ENCODE measurements at places on chromosomes 3 and 15.

DNA sequence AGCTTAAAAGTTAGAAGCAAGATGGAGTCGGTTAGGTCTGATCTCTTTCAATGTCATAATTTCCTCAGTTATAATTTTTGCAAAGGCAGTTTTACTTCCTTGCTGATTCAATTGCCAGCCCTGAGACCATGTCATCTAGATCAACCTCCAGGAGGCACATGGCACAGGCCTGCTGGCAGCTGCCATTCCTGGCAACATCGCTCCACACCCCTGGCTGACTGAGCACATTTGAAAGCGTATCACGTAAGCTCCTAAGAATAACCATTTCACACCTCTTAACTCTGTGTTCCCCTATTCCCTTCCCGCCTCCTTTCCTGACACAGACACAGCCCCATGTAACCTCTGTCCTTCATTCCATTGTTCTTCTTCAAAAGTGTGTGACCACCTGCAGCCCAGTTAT, 313.9 kb upstream of the CTNNB1 start:
- DNase-seq, result no peak

DNA sequence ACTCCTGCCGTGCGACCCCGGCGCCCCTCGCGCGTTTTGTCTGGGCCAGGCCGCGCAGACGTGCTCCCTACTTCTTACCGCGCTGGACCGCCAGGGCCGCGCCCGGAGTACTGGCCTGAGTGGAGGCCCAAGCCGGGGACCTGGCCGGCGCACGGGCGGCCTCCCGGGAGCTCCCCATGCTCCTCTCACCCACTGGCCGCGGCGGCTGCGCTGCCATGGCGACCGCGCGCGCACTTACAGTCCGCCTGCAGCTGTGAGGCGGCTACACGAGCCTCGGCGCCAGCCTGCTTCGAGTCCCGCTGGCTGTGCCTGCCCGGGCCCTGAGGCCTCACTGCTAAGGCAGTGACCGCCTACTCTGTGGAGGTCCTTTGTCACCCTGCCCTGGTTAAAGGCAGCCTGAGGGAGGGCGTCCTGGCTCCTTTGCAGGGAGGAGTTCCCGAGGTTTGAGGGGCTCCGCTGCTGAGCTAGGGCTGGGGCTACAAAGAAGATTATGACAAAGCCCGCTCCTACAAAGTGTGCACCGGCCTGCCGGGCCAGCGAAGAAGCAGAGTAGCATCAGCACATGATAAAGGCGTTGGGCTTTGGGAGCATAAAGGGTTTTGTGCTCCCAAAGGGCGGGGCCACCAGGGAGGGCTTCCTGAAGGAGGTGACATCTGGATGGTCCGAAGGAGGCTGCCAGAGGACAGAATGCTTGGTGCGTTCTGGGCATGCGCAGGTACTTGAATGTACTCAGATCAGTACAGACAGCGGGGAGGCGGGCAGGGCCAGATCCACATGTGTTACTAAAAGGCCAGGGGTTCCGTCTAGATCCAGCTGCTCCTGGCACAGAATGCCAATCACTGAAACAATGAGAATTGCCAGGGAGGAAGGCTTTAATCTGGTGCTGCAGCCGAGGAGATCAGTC, at the start of the genes LRRC34 and LRRIQ4:
TSS of gene LRRC34 (minus strand) at position 573 of the 904 bp plus-strand sequence. CDS start at position 217, 356 bp downstream.
TSS of gene LRRIQ4 (plus strand) at position 539 of the 904 bp plus-strand sequence. CDS start 9,052 bp downstream, outside the sequence.
- peak; percentile 50 for DNase-seq

- no peak for DNase-seq
Observed at GRCh38 chr3:11558002-11558401, 85.7 kb downstream of the VGLL4 start.

- no peak for DNase-seq
Observed at GRCh38 chr3:141275032-141275422, 43.4 kb downstream of the PXYLP1 start.

DNA sequence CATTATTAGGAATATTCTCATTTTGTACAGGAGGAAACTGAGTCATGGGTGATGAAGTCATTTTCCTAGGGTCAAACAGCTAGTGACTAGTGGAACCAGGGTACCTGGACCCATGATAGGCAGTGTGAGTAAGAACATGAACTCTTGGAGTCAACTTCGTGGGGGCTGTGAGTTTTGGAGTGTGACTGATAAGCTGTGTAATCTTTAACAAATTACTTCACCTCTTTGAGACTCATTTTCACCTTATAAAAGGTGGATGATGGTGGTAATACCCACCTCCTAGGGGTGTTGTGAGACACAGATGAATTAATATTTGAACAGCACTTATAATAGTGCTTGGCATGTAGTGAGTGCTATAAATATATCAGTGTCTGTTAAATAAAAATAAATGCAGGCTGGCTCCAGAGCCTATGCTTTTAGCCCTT, 9.1 kb downstream of the SEMA6D start:
- DNase-seq, result no peak

DNA sequence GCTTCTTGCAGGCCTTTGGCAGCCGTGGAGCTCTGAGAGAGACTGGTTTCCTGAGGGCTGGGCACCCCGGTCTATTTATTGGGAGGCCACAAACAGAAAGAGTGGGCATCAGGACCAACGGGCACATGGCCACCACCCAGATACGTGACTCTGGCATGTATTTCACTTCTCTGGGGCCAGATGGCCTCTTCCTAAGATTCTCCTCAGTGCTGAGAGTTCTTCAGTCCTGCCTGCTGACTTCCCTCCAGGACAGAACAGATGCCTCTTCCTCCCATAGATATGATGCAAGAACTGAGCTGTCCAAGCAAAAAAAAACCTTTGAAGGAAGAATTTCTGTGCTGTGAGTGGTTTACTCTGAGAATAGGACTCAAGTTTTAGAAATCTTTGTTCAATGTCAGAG, 107.7 kb downstream of the IGF2BP2 start:
- DNase-seq, result no peak

GRCh38 chr15:76289582-76289981, 21.7 kb downstream of the ETFA start:
- DNase-seq, result no peak

- no peak for DNase-seq
Observed at GRCh38 chr15:29034593-29035335, 149.0 kb downstream of the APBA2 start.

- no peak for DNase-seq
Observed at GRCh38 chr3:123740391-123740822, 143.7 kb downstream of the MYLK start.

DNA sequence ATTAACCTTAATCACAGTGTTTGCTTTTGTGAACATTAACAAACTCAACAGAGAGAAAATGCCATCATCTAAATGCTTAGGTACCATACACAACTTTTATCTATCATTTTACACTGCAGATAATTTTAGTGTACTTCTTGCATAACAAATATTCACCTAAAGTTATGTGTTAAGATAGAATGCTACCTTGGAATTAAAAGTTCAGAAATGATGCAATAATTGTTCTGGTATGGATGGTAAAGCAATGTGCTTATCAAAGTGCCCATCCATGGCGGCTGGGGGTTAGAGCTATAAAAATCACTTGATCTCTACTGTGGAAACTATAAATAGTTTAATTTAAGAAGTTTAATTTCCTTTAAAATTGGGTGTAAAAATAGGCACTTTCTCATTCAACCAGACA, 28.7 kb downstream of the SATB1 start:
- DNase-seq, result no peak

- no peak for DNase-seq
Observed at GRCh38 chr15:90915216-90915807, 12.2 kb downstream of the MAN2A2 start.

- DNase-seq, result no peak
Observed at GRCh38 chr15:38103564-38103963, 149.1 kb upstream of the SPRED1 start.

DNA sequence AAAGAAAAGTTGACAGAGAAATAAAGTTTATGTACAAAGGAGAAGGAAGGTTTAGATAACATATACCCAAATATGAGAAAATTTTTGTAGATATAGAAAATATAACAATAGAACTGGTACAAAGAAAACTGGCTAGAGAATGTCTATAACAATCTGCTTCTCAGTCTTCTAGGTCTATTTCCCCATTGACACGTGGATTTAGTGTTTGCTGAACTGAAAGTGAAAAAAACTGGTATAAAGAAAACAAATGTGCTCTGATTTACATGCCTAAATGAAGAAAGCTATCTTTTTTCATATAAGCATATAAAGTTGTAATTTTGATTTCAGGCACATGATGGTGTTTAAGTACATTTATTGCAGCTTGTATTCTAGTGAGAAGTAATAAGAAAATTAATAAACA, 9.8 kb downstream of the KCNMB2 start:
- no peak for DNase-seq

GRCh38 chr3:177498037-177498857, 301.0 kb upstream of the TBL1XR1 start:
- DNase-seq, result no peak

DNA sequence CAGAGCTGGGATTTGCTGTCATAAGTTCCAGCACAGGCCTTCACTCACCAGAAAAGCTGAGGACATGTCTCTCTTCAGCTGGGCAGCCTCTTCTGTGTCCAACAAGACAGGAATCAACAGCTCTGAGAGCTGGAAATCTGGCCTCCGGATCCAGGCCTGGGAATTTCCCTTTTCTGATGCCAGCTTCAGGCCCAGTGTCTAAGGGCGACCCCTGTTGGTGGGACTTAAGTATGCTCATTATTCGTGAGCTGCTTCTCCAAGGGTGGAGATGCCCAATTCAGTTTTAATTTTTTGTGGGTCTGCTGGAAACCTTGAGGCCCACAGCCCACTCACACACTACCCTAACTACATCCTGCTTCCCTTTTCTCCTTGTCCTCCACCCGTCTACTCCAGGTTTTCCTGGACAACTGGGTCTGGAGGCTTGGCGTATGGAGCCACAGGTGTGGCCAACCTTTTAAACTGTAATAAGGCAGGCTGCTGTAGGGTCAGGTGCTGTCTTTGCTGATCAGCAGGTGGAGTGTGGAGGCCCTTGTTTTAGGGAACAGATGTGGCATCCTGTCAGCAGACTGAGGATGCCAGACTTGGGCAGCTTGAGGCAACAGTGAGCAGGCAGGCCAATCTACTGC, 2.6 kb upstream of the CEMIP start:
- peak; percentile 37 for DNase-seq

DNA sequence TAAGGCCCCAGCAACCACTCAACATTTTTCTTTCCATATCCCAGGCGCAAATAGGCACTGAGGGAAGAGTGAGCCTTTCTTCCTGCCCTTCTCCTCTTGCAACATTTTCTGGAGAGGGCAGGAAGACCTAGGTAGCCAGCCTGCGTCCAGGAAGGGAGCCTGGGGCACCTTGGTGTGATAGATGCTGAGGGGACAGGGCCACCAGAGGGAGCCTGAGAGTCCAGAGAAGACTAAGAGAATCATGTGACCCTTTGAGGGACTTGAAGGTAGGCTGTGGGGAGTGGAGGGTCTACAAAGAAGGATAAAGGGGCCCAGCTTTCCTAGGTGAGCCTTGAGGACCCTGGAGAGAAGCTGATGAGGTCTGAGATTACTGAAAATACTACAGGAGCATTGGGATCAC, 346.6 kb downstream of the CNTN6 start:
- DNase-seq, result no peak

DNA sequence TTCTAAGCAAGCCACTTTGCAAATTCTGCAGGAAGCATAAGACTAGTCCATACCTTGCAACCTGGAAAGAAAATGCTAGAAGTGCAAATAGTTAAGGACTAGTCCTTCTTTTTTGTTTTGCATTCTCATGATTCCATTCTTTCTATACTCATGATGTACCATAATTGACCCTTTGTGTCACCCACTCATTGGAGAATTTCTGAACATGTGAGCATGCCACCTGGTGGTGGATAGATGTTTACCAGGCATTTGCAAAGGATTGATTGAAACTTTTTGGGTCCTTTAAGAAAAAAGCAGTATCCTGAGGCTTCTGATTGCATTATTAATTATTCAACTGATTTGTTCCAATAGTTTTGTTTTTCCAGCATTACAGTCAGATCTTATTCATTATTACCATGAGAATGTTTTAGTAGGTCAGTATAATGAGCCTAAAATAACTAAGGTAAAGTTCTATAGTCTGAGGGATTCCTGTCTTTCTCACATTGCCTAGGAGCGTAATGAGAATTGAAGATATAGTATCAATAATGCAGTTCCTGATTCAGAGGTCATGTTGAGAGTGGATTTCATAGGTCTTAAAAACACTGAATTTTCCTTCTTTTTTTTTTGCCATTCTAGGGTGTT, 20.2 kb upstream of the DIPK2A start:
- DNase-seq, result no peak

DNA sequence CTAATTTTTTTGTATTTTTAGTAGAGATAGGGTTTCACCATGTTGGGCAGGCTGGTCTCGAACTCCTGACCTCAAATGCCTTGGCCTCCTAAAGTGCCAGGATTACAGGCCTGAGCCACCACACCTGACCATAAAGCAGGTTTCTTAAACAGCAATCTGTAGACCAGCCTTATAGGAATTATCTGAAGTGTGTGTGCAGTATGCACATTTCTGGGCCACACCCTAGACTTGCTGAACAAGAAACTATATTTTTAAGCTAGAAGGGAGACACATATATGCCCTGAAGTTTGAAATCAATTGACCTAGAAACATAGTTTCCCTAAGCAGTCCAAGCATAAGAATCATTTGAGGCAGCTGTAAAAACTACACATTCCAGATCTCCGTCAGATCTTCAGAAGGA, 805.7 kb downstream of the TUSC7 start:
- no peak for DNase-seq

DNA sequence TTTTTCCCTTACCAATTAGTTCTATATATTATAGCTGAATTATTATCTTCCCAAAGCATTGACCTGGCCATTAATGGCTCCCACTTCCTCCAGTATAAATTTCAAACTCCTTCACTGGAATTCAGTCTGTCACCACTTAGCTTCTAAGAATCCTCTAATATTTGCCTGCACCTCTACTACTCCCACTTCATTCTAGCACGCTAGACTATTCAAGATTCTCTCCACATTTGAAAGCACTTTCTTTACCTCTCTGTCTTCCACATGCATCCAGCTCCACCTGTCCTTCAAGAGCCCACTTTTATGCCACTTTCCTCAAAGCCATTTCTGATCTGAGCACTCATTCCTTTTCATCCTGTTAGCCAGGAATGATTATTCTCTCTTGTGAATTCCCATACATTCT, 15.0 kb downstream of the SENP8 start:
- DNase-seq, result no peak

GRCh38 chr3:134255404-134255803, 4.7 kb upstream of the RYK start:
- DNase-seq, result no peak

- DNase-seq, result no peak
Observed at GRCh38 chr15:85100186-85100937, 118.7 kb downstream of the PDE8A start.

DNA sequence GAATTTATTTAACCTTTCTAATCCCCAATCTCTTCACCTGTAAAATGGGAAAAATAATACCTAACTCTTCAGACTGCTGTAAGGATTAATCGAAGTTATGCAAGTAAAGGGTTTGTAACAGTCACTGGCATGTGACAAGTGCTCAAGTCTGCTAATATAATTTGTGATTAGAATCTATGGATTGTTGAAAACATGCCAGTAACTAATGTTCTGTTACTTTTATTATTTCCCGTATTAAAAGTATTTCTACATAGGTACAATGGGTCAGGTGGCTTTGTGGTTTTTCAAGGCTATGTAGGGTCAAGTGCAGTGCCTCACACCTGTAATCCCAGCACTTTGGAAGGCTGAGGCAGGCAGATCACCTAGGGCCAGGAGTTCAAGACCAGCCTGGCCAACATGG, 29.4 kb downstream of the ULK4 start:
- DNase-seq, result no peak

GRCh38 chr3:42214565-42215283, 51.3 kb downstream of the CCK start:
- DNase-seq, result no peak

GRCh38 chr15:51315726-51316125, 22.7 kb downstream of the CYP19A1 start:
- no peak for DNase-seq
